ENCODE measurements at places on chromosomes 3 and 15.

DNA sequence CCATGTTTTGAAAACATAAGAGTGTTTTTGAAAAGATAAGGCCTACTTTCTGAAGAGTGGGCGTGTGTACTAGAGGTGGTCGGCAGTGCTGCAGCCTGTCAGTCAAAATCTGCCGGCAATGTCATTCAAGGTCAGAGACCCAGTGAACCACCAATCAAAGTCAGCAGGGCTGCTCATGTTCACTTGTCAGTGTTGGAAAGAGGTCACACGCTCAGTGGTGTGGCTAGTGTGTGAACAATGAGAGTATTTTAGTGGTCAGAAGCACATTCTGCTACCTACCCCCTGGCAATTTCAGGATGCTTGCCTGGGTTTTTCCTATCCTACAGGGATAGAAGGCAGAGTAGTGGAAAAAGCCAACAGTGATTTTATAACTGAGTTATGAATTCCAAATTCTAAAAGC is 278.5 kb upstream of the ONECUT1 start:
- DNase-seq = no peak

- no peak for DNase-seq
Observed at GRCh38 chr3:30477149-30477921, 129.1 kb upstream of the TGFBR2 start.

DNA sequence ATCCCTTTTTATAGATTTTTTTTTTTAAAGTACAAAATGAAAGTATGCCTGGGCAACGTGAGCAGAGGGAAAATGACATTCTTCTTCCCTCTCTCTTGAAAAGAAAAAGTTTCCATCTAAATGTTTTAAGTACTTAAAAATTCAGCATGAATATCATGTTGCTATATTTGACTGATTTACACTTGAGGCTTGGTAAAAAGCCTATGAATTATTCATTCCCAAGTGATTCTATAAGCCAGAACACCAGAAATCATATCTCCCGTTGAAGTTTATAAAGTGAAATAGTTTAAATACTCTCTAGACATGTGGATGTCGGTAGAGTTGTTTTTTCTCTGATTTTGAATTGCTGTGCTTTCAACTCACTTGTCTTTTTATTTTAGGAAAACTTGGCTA is 276.2 kb upstream of the RARB start:
- no peak for DNase-seq

DNA sequence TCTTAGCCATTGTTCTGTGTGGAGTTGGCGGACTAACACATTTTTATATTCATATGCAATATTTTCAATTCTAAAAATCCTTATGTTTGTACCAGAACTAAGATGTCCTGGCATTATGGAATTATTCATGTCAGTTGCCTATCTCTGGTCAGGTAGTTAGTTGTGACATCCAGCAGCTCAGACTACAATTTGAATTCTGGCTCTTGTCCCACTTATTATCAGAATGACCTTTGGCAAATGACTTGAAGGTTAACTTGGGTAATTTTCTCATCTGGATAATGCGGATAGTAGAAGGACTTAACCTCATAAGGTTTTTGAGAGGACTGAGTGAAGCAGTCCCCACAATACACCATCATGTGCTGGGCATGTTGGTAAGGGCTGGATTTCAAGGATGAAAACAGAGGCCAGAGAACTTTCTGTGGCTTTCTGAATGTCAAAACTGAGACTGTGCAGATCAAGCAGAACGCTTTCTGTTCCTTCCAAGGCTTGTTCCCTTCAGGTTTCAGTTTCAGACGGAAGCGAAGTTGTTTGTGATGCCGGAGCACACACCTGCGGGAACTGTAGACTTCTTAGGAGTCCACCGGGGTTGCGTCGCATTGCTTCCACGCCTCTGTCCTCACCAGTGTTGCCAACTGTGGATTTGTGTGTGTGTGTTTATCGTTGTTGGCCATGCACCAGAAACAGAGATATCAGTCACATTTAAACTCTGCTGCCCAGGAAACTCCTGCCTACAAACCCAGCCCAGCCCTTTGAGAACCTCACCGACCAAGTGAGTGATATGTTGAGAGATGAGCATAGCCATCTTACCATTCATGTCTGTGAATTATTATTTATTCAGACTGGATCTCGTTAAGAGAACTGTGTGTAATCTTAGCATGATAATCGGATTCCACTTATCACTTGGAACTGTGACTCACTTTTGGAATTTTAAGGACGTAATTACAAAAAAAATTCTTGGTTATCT is 76.0 kb downstream of the PTPRG start:
- DNase-seq = no peak

GRCh38 chr3:14689247-14689980 is 14.5 kb downstream of the C3orf20 start:
- DNase-seq = no peak

DNA sequence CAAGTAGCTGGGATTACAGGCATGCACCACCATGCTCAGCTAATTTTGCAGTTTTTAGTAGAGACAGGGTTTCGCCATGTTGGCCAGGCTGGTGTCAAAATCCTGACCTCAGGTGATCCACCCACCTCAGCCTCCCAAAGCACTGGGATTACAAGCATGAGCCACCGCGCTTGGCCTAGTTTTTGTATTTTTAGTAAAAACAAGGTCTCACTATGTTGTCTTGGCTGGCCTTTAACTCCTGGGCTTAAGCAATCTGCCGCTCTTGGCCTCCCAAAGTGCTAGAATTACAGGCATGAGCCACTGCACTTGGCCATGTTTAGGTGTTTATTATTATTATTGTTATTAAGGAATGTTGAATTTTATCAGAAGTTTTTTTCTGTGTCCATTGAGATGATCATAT is 14.7 kb downstream of the IL16 start:
- no peak for DNase-seq

DNA sequence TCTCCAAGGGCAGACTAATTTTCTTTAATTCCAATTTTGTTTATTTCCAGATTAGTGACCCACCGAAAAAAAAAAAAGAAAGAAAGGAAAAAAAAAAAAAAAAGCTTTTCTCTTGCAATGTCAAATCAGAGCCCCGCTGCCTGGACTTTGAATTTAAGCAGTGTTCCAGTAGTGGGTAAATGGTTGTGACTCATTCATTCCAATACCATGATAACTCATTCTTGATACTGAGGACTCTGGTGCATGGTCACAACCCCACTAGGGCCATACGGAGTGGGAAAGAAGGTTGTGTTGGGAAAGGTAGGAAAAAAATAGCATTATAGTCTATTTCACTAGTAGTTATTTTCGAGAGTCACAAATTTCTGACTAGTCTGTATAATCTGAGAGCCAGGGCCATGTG is 59.1 kb upstream of the COL8A1 start:
- no peak for DNase-seq

- no peak for DNase-seq
Observed at GRCh38 chr3:194270627-194271459, 80.3 kb downstream of the CPN2 start.
